ENCODE measurements at places on chromosomes 16 and 17.
A peak's percentile ranks its signal among the peaks of the same experiment; 100 is the strongest.

DNA sequence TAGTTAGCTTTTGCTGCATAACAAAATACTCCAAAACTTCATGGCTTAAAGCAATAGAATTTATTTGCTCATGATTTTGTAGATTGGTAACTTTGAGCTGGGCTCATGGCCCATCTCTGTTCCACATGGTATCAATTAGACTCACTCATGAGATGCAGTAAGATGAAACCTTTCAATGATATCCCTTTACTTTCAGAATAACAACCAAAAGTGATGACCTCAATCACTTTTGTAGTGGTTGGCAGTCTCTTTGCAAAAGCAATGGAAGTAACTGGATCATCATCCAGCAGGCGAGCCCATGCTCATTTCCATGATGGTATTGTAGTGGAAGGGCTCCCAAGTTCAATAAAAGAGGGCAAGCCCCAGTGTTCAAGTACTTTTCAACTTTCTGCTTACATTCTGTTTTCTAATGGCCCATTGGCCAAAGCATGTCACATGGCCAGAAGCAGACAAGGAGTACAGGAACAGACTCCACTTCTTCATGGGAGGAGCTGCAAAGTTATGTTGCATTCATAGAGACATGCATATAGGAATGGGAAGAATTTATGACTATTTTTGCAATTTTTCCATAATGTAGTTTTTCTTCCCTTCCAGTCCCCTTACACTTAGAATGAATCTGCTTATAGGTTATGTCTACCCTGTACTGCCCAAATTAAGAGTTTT lies 41.7 kb downstream of the EFCAB5 start:
- peak; percentile 8 for DNase-seq

- DNase-seq = no peak
These were observed 8.4 kb downstream of the ACSF3 start for GRCh38 chr16:89102041-89102471.

DNA sequence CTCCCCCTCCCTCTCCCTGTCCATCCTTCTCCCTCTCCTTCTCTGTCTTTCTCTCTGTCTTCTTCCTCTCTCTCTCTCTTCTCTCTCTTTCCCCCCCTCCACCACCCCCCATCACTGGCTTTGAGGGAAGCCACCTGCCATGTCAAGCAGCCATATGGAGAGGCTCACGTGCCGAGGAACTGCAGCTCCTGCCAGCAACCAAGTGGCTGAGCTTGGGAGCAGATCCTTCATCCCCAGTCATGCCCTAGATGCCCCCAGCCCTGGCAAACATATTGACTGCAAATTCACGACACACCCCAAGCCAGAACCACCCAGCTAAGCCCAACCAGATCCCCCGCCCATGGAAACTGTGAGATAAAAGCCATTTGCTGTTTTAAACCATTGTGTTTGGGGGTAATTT lies 40.9 kb upstream of the RBFOX3 start:
- no peak for DNase-seq

DNA sequence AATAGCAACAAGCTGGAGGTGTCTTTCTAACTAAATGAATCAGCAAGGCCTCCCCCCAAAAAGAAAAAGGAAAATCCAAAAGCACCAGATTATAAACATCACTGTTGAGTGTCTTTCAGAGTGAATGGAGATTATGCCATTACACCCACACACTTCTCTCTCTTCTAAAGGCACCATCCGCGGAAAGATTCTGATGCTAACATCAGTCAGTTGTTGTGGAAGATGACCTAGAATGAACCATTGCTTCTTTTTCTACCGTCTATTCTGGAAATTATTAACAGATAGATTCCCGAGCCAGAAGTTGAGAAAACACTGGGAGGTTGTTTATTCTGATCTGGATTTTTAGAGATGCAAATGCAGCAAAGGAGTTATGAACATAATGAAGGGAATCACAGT lies 60.9 kb upstream of the FAM20A start:
- DNase-seq = no peak

DNA sequence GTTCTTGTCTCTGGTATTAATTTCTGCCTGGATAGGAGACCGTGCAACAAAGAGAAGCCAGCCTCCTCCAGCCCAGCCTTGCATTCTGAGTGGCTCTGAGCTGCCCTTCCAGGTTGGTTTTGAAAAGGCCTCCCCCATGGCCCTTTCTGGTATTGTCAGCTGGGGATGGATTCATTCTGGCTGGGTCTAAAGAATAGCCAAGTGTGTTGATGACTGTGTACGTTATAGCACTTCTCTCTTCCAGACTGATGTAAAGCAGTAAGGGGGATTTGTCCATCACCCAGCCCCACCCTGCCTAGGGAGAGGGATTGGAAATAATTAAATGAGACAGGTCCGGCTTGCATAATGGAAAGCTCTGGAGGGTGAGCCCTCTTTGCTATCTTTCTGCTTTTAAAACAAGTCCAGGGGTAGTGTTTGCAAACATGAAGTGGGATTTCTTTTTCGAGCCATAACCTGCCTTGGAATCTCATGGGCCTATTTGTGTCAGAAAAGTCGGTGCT lies 146.4 kb downstream of the MSI2 start:
- no peak for DNase-seq

DNA sequence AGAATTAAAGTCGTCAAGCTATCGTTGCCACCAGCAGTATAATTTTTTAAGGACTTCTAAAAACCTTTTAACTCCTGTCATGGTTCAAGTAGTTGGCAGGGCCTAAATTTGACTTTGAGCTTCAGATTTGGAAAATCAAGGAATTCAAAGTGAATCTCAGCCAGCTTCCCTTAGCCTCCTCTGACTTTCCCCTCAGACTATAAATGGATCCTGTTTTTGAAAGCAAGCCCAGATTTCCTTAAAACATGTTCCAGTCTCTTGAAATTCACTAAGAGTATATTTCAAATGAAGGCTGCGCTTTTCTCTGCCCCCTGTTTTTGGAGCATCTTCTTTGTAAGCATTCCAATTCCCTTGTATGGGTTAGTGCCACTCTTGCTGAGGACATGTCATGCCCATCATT lies 101.8 kb upstream of the CDH8 start:
- DNase-seq = no peak

- DNase-seq = no peak
These were observed 1.9 kb upstream of the SLC46A1 start for GRCh38 chr17:28407974-28408306.

DNA sequence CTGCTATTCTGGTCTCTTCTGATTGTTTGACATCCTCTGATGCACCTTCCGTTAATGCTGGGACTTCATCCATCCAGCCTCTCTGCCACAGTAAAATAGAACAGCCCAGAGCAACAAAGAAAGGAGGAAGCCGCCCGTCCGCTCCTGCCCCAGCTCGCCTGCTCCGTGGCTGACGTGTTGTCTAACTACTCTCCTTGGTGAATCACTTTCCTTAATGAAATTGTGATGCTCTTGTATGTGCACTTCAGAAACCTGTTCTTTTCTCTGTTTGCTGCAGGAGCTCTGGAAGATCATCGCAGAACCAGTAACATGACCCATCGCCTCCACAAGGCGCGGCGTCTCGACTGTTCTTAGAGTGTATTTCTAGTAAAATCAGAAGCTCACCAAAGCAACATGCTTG lies 24.3 kb downstream of the METTL22 start:
- DNase-seq = no peak

DNA sequence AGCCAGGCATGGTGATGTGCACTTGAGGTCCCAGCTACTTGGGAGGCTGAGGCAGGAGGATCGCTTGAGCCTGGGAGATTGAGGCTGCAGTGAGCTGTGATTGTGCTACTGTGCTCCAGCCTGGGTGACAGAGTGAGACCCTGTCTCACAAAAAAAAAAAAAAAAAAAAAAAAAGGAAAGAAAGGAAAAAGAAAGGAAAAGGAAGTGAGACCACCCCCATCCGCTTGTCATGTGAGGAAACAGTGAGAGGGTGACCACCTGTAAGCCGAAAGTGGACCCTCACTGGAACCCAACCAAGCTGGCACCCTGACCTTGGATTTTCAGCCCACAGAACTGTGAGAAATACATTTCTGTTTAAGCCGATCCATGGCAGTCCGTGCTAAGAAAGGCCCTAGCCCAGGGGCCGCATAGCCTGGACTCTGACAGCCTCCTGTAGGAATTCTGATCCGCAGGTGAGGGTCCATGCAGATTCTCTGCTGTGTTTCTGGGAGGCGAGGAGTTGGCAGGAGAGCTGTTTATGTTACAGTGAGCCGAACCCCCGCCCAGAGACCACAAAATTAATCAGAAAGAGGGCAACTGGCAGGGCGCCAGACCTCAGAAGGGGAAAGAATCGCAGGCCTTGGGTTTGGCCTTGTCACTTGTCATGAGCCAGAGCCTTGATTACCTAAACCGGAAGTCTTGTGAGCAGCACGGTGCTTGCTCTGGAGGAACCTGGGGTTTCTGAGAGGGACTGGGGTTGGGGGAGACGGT lies 945 bp downstream of the SGSH start:
- peak; percentile 90 for DNase-seq

- DNase-seq = no peak
These were observed 139.3 kb downstream of the GAS7 start for GRCh38 chr17:10058921-10059683.

DNA sequence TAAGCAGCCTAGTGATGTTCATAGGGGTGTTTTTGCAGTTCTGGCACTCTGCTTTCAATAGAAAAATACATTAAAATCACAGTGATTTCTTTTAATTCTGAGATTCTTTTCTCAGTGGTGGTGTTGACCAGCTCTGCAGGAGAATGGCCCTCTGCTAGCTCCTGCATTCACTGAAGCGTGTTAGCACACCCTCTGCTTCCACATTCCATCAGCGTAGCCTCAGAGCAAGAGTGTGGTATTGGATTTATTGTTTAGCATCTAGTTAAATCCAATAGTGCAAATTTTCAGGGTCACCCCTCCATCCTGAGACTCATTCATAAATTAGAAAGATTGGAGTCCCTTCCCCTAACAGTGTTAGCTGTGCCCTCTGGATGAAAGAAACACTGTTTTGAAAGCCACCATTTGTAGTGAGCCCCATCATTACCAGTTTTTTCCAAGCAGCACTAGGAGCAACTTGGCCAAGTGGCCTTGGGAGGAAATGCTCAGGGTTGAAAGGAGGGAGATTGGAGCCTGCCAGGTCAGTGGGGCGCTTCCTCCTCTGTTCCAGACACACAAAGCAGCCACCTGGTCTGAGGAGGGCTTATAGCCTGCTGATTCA lies 45.7 kb downstream of the B9D1 start:
- no peak for DNase-seq

GRCh38 chr17:50919321-50920040 lies 53.3 kb upstream of the TOB1 start:
- peak; percentile 79 for DNase-seq

- no peak for DNase-seq
These were observed 36.1 kb downstream of the SNX11 start for GRCh38 chr17:48143629-48144028.

DNA sequence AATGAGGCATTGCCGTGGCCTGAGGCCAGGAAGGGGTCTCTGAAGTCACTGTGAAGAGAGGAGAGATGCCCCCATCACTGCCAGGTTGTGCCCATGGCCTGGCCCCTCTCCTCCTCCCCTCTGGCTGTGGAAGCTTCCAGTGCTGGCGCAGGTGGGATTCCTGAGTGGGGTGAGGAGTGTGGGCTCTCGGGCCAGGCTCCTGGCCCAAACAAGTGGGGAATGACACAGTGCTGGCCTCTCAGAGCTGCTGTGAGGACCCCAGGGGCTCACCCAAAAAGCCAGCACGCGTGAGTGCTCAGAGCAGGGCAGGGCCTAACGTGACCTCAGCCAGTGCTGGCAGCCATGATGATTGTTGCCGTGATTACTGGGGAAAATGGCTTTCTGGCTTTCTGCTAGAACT lies 53.5 kb upstream of the MTSS2 start:
- no peak for DNase-seq

DNA sequence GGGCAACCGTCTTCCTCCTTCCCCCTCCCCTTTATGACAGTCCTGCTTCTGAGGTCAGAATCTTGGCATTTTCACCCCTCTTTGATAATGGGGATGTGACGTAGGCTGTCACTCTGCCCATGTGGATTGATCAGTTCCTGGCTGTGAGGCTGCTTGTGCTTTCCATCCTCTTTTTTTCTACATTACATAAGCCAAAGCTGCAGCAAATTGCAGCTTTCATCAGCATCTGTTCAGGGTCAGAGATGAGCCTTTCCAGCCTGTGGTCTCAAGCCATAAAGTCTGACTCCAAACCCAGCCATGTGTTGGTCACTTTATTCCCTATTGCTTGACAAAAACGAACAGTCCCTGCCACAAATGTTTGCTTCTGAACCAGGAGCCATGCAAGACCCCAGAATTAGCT lies 535.1 kb downstream of the CDH11 start:
- peak; percentile 2 for DNase-seq

DNA sequence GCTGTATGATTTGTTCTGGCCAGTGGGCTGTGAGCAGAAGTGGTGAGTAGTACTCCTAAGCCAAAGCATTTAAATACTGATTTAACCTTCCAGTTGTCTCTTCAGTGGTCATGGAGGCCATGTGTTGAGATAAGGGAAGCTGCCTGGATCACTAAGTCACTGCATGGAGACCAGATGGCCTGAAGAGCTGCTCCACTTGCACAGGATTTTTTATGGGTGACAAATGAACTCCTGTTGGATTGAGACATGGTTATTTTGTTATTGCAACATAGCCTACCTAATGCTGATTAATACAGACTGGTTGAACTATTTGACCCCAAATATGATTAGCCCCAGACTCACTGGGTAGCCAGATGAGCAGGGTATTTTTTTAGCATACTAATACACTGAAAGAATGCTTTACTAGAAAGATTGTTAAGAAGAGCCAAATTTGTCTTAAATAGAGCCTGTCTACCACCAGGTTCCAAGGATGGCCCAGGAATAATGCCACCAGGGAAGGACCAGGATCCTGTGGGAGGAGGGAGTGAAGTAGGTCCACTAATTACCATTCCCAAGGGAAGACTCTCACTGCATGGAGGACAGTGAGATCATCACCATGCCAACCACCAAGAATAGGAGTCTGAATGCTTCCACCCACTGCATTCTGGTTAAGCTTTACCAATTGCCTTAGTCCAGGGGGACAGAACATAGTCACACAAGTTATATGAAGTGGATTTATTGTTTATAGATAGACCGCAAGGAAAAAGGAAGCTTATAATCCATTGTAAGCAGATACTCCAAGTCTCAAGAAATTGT lies 187.4 kb upstream of the IRX6 start:
- DNase-seq = peak; percentile 59

- no peak for DNase-seq
These were observed 39.0 kb downstream of the CA4 start for GRCh38 chr17:60188759-60189158.

- DNase-seq = no peak
These were observed 3.5 kb downstream of the SLC47A1 start for GRCh38 chr17:19537111-19537510.

DNA sequence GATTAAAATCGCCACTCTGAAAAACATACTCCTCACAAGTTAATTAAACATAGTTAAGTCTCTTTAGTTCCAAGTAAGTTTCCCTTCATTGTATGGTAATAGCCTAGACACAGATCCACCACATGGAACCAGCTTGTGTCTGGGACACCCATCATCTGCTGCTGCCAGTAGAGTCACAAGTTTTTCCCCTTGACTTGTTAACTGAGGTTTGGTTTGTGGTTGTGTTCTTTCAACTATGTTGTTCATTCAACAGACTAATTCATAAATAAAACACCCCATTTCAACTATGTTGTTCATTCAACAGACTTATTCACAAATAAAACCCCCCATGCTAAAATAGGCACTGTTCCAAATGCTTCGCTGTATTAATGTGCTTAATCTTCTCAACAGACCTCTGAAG lies 24.4 kb downstream of the YWHAE start:
- DNase-seq = no peak
